ENCODE measurements at places on chromosomes 7 and 10.

DNA sequence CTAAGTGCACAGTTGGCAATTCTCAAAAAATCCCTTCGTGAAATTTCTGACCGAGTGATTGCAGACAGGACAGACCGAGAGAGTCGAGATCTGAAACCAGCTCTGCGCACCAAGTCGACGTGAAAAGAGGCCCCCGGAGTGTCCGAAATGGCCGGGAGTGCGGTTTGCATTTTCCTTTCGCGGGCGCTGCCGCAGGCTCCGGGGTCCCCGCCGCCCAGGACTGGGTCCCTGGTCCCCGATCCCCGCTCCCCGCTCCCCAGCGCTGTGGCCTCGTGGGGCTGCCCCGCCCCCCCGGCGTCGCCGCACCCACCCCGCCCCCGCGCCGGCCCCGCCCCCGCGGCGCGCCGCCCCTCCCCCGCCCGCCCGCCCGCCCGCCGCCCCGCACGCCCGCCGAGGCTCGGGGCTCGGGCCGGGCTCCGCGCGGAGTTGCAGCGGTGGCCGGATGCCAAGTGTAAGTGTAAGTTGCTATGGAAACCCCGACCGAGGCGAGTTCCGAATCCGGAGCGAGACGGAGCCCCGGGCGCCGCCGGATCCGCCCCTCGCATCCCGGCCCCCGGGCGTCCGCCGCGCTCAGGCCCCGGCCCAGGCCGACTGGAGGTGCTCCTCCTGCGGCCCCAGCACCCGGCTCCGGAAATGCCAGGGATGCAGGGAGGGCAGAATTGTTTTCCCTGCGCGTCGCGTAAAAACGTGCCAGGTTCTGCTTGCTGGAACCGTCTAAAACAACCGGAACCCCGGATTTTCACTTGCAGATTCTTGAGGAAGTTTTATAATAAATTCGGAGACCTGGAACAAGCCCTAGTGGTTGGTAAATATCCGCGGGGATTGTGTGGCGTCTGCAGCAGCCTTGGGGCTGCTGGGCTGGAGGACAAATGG lies 4.6 kb downstream of the BMI1 start:
- peak; percentile 77 for DNase-seq
- H3K27me3 ChIP-seq, result peaks cover 8% of the 10 kb centered on the region
- H3K27ac ChIP-seq, result peak overlapping the region; percentile 79

DNA sequence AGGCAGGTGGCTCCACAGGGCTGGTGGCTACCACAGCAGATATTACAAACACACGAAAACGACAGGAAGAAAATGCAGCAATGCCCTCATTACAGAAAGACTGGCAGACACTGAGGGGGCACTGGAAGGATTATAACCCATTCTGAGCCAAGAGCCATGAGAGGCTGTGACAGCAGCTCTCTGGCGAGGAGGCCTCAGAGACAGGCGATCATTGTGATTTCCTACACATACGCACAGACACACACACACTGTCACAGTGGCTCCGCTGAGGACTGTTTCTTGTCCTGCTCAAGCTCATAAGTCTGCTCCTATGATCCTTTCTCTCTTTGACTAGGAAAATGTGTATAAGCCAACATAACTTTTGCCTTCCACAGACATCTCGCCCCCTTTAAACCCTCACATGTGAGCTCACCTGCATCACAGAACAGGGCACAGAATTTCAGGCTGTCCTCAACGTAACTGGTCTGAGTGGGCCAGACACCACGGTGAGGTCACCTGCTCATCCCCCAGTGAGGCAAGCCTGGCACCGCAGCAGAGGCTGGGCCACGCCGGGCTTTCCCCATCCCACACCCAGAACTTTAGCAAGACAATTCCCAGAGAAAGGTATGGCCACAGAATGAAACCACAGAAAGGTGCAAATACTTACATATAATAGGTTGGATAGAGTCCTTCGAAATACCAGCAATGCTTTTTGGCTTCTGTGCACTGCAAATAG lies 51.7 kb downstream of the VOPP1 start:
- no peaks in the 10 kb centered on the region for H3K27me3 ChIP-seq
- H3K36me3 ChIP-seq, result peaks cover 50% of the 10 kb centered on the region
- no peak for DNase-seq
- no peak overlapping the region for H3K4me3 ChIP-seq
- H3K4me1 ChIP-seq, result peaks cover 66% of the 10 kb centered on the region
- peak overlapping the region; percentile 73 for H3K27ac ChIP-seq

DNA sequence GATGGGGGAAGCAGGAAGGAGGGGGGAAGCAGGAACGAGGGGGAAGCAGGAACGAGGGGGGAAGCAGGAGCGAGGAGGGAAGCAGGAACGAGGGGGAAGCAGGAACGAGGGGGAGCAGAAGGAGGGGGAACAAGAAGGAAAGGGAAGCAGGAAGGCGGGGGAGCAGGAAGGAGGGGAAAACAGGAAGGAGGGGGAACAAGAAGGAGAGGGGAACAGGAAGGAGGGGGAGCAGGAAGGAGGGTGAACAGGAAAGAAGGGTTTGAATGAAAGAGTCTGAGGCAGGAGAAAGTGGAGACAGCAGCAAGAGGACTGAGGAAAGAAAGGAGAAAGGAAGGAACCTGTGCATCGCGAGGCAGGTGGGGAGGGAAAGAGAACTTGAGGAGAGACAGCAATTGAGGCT lies 256.6 kb downstream of the PTEN start:
- no peak overlapping the region for H3K4me3 ChIP-seq
- H3K27me3 ChIP-seq, result no peaks in the 10 kb centered on the region
- H3K4me1 ChIP-seq, result peaks cover 11% of the 10 kb centered on the region
- no peak overlapping the region for H3K27ac ChIP-seq

DNA sequence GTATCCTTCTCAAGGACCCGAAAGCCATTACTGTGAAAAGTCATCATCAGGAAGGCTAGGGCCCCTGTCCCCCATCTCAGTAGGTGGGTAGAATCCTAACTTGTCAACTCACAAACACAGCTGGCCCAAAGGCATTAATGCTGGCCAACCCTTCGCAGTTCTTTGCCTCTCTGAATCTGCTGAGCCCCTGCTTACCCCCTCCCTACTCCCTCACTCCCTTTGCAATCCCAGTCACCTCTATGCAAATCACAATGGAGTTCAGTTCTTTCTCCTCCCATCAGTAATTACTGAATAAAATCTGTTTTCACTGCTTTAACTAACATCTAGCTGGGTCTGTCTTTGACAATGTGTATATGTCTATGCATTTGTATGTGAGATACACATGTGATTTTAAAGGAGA lies 38.1 kb upstream of the AOAH start:
- no peak overlapping the region for H3K27ac ChIP-seq
- H3K36me3 ChIP-seq, result no peaks in the 10 kb centered on the region
- DNase-seq, result no peak
- H3K4me1 ChIP-seq, result peaks cover 27% of the 10 kb centered on the region

DNA sequence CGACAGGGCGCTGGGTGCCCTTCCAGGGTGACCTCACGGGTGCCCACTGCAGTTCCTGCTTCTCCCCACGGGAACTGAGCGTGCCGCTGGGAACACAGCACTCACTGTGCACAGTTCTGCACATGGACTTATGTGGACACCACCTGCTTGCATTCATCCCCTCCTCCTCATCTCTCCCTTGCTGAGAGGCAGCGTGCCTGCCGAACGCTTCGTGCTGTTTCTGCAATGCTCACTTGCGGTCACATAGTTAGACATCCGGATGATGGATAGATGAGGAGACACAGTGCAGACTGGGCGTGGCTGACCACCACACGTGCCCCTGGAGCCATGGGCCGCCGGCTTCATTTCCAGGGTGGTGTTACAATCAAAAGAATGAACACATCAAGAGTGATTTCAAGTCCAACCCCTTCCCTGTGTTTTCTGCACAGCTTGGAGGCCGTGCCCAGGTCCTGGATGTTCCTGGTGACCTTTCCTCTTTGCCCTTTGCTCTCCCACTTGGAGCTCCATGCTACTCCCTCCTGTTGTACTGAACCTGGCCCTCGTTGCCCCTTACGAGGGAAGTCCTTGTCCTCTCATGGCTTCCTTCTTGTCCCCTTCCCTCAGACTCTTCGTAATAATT lies 119.4 kb downstream of the VIPR2 start:
- peaks cover 31% of the 10 kb centered on the region for H3K27me3 ChIP-seq
- no peak overlapping the region for H3K27ac ChIP-seq
- H3K4me3 ChIP-seq, result no peak overlapping the region
- DNase-seq, result no peak
- H3K36me3 ChIP-seq, result no peaks in the 10 kb centered on the region

GRCh38 chr10:126425489-126426065 lies 37.3 kb upstream of the ADAM12 start:
- no peaks in the 10 kb centered on the region for H3K36me3 ChIP-seq
- no peaks in the 10 kb centered on the region for H3K27me3 ChIP-seq
- H3K27ac ChIP-seq, result no peak overlapping the region
- no peaks in the 10 kb centered on the region for H3K4me1 ChIP-seq

DNA sequence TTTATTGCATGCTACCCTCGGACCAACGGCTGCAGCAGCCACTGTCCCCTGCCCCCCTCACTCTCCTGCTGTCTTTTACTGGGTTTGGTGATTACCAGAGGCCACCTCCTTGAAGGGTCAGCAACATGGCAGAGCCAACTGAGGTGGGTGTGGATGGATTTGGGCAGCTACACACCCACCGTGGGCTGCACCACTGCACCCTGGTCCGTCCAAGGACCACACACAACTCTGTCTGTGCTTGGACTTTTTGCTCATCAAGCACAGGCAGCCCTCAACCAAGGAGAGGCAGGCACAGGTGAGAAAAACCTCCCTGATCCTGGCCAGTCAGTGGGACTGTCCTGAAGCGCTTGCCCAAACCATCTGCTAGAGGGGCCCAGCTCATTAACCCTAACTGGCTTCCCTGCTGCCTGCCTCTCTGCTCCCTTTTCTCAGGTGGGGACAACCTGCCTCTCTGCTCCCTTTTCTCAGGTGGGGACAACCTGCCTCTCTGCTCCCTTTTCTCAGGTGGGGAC lies 239.5 kb upstream of the PITRM1 start:
- H3K4me1 ChIP-seq, result peaks cover 6% of the 10 kb centered on the region
- no peak overlapping the region for H3K4me3 ChIP-seq
- peaks cover 2% of the 10 kb centered on the region for H3K36me3 ChIP-seq

DNA sequence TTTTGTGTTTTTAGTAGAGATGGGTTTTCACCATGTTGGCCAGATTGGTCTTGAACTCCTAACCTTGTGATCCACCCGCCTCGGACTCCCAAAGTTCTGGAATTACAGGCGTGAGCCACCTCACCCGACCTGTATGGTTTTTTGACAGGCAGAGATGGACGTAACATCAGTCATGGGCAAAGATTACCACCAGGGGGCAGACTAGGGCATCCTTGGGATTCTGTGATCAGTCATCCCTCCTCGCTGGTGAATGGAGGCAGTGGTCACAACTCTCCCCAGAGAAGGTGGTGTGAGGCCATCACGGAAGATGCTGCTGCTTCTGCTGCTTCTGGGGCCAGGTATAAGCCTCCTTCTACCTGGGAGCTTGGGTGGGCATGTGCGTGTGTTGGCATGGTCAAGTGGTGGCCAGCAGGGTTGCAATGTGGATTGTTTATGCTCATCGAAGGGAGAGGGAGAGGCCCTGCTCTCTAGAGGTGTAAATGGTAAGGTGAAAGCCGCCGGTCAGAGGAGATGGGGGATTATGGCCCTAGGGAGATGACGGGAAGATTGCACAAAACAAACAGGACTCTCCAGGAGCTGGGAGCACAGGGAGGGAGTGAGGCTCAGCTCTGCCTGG lies 122.7 kb upstream of the PRSS1 start:
- peak; percentile 63 for DNase-seq
- peaks cover under 1% of the 10 kb centered on the region for H3K27me3 ChIP-seq
- peak overlapping the region; percentile 75 for H3K4me3 ChIP-seq
- peak overlapping the region; percentile 19 for H3K27ac ChIP-seq
- no peaks in the 10 kb centered on the region for H3K36me3 ChIP-seq

- no peak for DNase-seq
- no peaks in the 10 kb centered on the region for H3K4me1 ChIP-seq
- no peak overlapping the region for H3K4me3 ChIP-seq
- H3K27ac ChIP-seq, result no peak overlapping the region
Observed at GRCh38 chr10:642186-642890, 47.1 kb downstream of the DIP2C start.

DNA sequence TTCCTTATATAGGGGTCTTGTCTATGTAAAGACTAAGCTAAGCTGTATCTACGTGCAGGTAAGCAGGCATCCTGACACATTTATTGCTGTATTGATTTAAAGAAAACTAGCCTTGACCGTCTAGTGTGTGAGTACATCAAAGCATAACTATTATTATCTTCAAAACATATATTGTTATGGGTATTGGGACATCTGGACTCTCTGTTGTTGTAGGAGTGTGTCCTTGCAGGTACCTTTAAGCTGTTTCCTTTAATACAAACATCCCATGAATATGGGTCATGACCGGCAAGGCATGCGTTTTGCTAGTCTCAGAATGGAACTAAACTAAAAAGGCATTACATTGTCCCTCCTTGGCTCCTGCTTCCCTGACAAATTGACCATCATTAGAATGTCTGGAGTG lies 35.1 kb upstream of the AKR1E2 start:
- no peak overlapping the region for H3K4me3 ChIP-seq
- no peak overlapping the region for H3K27ac ChIP-seq
- H3K27me3 ChIP-seq, result peaks cover 20% of the 10 kb centered on the region
- no peak for DNase-seq
- no peaks in the 10 kb centered on the region for H3K4me1 ChIP-seq
- H3K36me3 ChIP-seq, result no peaks in the 10 kb centered on the region

- H3K36me3 ChIP-seq, result peaks cover 5% of the 10 kb centered on the region
- no peak overlapping the region for H3K27ac ChIP-seq
- no peaks in the 10 kb centered on the region for H3K27me3 ChIP-seq
Observed at GRCh38 chr7:23600236-23600635, 3.1 kb downstream of the CCDC126 start.

DNA sequence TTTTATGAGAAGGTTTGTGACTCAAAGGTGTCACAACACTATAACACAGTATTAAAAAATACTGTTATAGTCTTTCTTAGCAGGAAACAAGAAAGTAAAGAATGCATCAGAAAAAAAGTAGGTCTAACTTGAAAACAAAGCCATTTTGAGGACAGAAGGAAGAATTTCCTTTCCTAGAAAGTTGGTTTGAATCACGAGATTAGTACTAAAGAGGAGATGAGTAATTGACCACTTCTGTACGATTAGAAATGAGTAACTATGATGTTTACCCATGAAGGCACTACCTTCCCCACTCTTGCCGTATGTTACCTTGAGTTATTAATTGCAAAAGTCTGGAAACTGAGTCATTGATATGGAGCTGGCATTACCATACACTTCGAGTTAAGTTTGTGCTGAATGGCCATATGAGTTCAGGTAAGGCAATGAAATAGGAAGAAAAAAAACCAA lies 65.2 kb downstream of the FAM185A start:
- H3K27me3 ChIP-seq, result no peaks in the 10 kb centered on the region
- no peak for DNase-seq
- H3K27ac ChIP-seq, result no peak overlapping the region
- H3K4me1 ChIP-seq, result no peaks in the 10 kb centered on the region
- no peak overlapping the region for H3K4me3 ChIP-seq
- peaks cover 3% of the 10 kb centered on the region for H3K36me3 ChIP-seq
